Brain pericyte (primary cell): ENCODE measurements at places on chromosomes 3 and 15.

DNA sequence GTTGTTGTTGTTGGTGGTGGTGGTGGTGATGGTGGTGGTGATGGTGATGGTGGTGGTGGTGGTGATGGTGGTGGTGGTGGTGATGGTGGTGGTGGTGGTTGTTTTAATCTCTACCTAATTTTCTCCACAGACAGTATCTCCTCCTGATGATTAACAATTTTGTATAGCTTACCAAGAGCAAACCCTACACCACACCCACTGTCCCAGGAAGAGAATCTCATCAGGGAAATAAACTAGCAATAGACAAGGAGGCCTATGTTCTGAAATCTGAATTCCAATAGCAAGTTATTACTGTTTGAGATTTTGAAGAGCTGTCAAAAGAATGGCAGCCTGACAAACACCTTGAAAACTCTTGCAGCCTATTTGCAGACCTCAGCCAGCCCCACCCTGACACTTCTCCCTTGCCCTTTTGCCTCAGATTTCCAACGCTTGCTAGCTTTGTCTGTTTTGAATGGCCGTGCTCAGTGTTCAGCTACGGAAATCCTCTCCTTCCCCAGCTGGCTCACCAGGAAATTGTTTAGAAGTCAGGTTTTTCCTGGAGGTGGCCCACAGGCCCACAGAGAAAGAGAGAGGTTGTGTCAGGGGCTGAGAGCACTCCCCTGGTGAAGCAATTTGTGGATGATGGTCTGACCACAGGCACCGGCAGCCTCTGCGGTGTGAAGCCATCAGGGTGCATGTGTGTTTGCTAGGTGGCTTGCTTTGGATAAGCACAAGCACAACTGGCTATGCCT is 101.6 kb downstream of the MAGI1 start:
- no peak for DNase-seq

DNA sequence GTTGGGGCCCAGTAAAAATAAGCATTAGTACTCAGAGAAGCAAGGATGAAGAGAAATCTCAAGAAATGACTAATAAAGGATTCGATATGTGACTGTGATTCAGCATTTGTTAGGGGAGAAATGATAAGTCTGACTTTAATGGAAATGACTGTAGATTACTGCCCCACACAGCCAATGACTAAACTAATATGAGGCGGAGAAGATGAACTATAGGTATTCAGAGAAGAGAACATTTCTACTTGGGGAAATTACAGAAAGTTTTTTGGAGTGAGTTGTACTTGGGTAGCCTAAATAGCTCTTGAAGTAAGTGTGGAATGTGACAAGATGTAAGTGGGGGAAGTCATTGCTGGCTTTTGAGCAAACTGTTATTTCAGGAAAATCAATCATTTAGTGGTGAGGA is 380.0 kb downstream of the PDCD6IP start:
- DNase-seq, result no peak

DNA sequence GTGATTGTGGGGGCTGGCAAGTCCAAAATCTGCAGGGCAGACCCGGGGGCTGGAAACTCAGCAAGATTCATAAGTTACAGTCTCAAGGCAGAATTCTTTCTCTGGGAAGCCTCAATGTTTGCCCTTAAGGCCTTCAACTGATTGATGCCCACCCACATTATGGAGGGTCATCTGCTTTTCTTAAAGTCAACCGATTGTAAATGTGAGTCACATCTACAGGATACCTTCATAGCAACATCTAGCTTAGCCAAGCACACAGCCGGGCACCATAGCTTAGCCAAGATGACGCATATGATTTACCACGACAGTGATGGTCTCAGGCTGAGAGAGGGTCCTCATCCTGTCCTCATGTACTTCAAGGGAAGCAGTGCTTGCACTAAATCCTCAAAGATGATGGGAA is 43.5 kb downstream of the IDH2 start:
- no peak for DNase-seq

- DNase-seq, result no peak
Observed at GRCh38 chr3:16825617-16826204, 59.0 kb upstream of the PLCL2 start.

- DNase-seq, result no peak
Observed at GRCh38 chr3:117200962-117201361, 491.4 kb downstream of the TUSC7 start.

GRCh38 chr15:45535486-45536042 is 13.0 kb upstream of the SLC30A4 start:
- no peak for DNase-seq

DNA sequence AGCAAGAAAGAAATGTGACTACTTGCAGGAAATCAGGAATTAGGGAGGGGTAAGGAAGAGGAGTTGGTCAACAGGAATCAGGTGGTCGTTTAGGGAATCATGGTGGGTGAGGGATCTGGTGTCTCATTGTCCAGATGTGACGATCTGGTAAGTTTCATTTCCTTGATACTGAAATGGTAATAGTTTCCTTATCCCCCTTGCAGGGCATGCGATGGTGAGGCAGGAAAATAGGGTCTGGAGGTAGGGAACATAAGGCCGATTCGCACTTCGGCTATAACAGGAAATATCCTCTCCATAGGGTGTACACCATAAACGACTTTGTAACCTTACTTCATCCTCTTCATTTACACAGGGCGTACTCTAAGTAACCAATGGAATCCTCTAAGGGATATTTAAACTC is 574 bp upstream of the LRRC34 start:
- no peak for DNase-seq

GRCh38 chr3:24315356-24315755 is 179.3 kb downstream of the THRB start:
- DNase-seq, result no peak

GRCh38 chr3:45017821-45018220 is 8.3 kb upstream of the CLEC3B start:
- no peak for DNase-seq

- DNase-seq, result no peak
Observed at GRCh38 chr3:157297328-157297915, 137.5 kb upstream of the CCNL1 start.

DNA sequence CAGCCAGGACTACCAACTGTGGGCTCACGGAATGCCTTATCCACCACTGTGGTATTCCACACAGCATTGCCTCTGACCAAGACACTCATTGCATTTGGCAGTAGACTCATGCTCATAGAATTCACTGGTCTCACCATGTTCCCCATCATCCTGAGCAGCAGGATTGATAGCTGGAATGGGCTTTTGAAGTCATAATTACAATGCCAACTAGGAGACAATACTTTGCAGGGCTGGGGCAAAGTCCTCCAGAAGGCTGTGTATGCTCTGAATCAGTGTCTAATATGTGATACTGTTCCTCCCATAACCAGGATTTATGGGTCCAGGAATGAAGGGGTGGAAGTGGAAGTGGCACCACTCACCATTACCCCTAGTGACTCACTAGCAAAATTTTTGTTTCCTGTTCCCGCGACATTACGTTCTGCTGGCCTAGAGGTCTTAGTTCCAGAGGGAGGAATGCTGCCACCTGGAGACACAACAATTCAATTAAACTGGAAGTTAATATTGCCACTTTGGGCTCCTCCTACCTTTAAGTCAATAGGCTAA is 58.6 kb upstream of the CCDC80 start:
- no peak for DNase-seq

DNA sequence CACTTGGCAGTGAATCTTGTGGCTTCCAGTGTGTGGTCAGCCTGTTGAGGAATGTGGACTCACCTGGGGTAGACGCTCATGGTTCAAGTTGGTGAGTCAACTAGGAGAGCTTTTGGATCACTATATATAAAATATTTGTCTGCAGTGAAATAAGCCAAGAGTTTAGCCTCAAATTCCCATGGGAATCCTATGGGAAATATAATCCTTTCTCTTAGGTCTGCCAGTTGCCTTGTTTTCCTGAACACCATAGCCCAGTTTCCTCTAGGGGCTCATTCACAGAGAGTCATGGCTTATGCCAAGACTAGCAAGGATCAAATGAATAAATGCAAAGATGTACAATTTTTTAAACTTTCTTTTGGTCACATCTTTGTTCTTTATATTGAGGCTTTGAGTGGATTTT is 100.1 kb upstream of the NPHP3 start:
- no peak for DNase-seq

DNA sequence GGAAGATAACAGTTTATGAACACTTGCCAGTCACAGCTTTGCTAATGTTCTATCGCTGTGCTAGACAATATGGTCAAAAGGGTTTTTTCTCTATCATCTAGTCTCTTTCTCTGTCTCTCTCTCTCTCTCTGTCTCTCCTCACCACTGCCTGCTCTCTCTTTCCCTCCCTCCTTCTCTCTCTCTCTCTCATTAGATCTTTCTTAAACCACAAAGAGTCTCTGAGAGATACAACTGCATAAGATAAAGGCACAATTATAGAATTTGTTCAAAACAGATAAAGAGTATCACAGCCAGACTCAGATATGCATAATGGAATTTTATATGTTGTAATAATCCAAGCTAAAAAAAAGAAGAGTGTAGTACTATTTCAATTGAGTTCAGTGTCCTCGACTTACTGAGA is 258.4 kb downstream of the MECOM start:
- no peak for DNase-seq

DNA sequence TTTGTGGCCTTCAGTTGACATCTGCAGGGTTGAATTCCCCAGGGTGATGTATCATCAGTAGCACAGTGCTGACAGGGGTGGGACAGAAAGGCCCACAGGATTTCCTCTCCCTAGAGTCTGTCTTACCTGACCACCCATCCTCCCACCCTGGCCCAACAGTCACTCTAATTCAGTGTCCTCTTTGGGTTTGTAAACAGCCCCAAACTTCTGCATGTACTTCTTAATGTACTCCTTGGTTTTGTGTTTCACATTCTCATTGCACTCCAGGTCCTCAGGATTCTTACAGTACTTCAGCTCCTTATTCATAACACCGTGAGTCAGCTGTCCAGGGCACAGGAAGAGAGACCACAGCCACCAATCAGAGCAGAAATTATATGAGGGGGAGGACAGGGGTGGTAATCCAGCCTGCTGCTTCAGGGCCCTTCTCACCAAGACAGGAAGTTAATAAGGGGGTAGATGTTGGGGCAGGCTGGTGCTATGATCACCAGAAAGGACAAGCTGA is 37.5 kb downstream of the NBEAL2 start:
- DNase-seq, result no peak

DNA sequence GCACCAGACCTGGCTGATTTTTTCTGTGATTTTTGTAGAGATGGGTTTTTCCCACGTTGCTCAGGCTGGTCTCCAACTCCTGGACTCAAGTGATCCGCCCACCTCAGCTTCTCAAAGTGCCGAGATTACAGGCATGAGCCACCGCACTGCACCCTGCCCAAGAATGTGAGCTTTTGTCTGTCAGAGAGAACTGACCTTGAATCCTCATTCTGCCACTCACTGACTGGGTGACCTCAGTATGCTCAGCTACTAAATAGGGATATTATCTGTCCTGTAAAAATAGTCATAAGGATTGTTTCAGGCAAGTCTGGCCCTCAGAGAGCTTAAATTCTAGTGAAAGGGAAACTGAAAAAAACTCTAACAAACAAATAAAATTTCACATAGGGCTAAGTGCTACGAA is 2.1 kb upstream of the RFT1 start:
- DNase-seq, result no peak

- peak; percentile 72 for DNase-seq
Observed at GRCh38 chr3:196287440-196288140, at the start of gene PCYT1A. Gene PCYT1A (minus strand): TSS chr3:196287726. CDS start chr3:196270531, 17,195 bp downstream.

DNA sequence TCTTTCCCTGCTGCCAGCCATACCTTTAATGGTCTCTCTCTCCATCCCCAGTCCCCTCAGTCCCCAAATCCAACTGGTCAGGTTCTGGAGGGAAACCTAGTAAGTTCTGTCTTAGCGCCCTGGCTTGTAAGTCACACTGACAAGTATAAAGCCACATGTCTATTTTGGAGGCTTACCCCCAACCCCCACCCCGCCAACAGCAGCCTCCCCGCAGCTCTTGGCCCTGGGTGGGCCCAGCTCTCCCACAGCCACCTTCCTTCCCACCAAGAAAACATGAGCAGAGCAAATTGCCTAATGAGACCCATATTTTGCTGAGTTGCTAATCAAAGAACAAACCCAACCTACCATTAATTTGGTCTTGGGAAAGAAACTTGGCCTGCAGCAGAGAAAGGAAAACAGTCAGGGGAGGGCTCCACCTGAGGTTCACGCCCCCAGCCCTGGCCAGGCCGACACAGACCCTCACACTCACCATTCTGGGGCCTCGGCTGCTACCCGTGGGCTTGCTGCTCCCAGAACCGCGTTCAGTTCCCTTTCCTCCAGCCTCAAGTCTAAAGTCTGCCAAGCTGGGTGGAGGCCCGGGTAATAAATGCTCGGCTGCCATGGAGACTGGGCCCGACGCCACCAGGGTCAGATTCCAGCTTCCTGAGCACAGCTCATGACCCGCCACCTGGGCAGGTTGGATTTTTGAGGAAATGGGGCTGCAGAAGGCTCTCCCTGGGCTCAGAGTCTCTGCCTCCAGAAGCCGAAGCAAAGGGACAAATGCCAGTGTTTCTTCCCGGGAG is at the start of gene CALML4:
Gene CALML4, minus strand, starts transcription at position 557 of the 782 bp plus-strand sequence. Its CDS starts 85 bp downstream, at position 472.
- DNase-seq, result no peak

GRCh38 chr15:51620641-51621040 is 1.9 kb downstream of the DMXL2 start:
- no peak for DNase-seq

GRCh38 chr3:13535905-13536304 is 13.0 kb upstream of the FBLN2 start:
- DNase-seq, result no peak

- DNase-seq, result no peak
Observed at GRCh38 chr3:86801066-86801465, 189.9 kb downstream of the VGLL3 start.

DNA sequence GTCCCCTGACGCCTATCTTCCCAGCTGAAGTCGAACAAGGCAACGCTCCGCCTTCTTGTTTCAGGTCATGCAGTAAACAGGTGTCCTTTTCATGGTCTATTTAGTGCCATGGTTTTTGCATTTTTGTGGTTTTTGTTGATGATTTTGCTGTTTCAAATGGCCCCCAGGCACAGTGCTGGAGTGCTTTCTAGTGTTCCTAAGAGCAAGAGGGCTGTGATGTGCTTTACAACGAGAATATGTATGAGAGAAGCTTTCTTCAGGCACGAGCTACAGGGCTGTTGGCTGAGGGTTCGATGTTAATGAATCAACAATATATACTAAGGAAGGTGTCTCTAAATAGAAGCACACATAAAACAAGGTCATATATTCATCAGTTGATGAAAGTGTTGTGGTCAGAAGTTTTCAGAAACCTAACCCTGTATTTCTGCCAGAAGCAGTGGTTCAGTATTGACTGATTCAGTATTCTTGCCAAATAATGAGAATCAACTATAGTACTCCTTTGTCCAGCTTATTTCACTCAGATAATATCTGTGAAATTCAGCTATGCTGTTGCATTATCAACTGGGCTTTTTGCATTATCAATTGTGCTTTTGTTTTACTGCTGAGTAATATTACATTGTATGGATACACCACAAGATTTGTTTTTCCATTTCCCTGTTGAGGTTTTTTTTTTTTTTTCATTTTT is 18.5 kb downstream of the LIMD1 start:
- DNase-seq, result no peak

- no peak for DNase-seq
Observed at GRCh38 chr3:66372681-66373350, 128.0 kb downstream of the LRIG1 start.

GRCh38 chr15:67068710-67069400 is 3.5 kb downstream of the SMAD3 start:
- DNase-seq, result no peak
